ENCODE measurements at places on chromosomes 16 and 17. TPM values are rescaled to one million over a fixed set of nuclear protein-coding genes. Genes with fewer than 3 reads are reported as not detected.

The SBK1 gene
- total RNA-seq, result 19.9 TPM

- no peak overlapping the region for H3K27ac ChIP-seq
- H3K4me3 ChIP-seq, result no peak overlapping the region
- DNase-seq, result no peak
- no peaks in the 10 kb centered on the region for H3K36me3 ChIP-seq
- H3K4me1 ChIP-seq, result peaks cover 2% of the 10 kb centered on the region
- H3K27me3 ChIP-seq, result no peaks in the 10 kb centered on the region
Measured at GRCh38 chr16:81321039-81321438, 6.3 kb downstream of the GAN start.

- H3K27me3 ChIP-seq, result no peaks in the 10 kb centered on the region
- peak; percentile 40 for DNase-seq
- H3K36me3 ChIP-seq, result no peaks in the 10 kb centered on the region
- no peaks in the 10 kb centered on the region for H3K4me1 ChIP-seq
- H3K27ac ChIP-seq, result peak overlapping the region; percentile 78
Measured at GRCh38 chr16:1678500-1679098, 520 bp downstream of the JPT2 start.

- H3K36me3 ChIP-seq, result no peaks in the 10 kb centered on the region
- DNase-seq, result no peak
- H3K27me3 ChIP-seq, result no peaks in the 10 kb centered on the region
- H3K4me3 ChIP-seq, result no peak overlapping the region
- no peak overlapping the region for H3K27ac ChIP-seq
Measured at GRCh38 chr17:16484445-16485175, 7.4 kb downstream of the LRRC75A start.

- no peak for DNase-seq
- H3K36me3 ChIP-seq, result peaks cover 8% of the 10 kb centered on the region
- H3K27me3 ChIP-seq, result no peaks in the 10 kb centered on the region
- H3K4me1 ChIP-seq, result peaks cover 14% of the 10 kb centered on the region
Measured at GRCh38 chr16:372302-372983, 2.1 kb upstream of the MRPL28 start.

- no peak for DNase-seq
- no peaks in the 10 kb centered on the region for H3K4me1 ChIP-seq
- no peaks in the 10 kb centered on the region for H3K27me3 ChIP-seq
- no peak overlapping the region for H3K4me3 ChIP-seq
- H3K27ac ChIP-seq, result no peak overlapping the region
Measured at GRCh38 chr17:1607971-1608320, 20.7 kb downstream of the SLC43A2 start.

Measured in naive thymus-derived CD4-positive, alpha-beta T cell (primary cell).